ENCODE measurements at places on chromosomes 2 and 18.

GRCh38 chr2:143730953-143731260 is 601.7 kb downstream of the ARHGAP15 start:
- DNase-seq, result no peak

DNA sequence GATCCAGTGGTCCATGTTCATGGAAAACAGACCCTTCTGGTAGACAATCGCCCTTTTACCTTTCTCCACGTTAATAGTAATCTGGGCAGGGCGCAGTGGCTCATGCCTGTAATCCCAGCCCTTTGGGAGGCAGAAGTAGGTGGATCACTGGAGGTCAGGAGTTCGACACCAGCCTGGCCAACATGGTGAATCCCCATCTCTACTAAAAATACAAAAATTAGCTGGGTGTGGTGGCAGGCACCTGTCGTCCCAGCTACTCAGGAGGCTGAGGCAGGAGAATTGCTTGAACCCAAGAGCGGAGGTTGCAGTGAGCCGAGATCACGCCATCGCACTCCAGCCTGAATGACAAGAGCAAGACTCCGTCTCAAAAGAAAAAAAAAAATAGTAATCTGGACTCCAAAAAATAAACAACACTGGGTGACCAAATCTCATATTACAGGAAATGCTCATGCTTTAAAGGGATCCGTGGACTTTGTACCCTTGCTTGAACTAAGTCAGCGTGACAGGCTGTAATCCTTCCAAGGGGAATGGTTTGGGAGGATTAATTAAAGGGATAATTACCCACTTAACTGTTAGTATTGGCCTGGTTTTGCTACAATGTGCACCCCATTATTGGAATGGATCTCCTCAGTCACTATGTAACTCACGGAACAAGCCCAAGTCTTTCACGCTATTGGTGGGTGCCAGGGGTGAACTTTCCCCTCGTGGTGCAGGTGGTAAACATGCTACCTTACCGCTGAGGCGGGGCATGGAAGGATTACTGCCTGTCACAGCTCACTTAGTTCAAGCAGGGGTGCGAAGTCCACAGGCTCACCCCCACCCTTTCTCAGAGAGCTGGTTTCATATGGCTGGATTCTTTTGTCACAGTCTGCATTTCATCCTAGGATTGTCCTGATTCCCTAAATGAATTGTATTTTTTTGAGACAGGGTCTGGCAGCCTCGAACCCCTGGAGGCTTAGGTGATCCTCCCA is 36.7 kb downstream of the PROC start:
- DNase-seq, result no peak

DNA sequence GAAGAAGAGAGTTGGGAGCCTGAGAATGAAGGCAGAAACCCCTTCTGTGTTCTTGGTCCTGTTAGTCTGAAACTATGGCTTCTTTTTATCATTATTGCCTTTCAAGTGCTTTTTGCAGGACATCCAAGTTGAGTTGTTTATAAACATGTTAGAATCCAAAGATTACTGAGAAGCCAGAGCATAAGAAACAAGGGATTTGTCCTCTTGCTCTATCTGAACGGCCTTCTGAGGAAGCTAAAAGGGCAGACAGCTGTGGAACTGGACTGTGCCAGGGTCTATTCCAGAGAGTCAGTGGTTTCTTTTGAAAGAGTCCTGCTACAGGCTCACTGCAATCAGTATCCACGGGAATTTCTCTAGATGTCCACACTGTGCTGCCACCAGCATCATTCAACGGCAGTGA is 86.6 kb downstream of the ARHGAP28 start:
- DNase-seq, result no peak

- DNase-seq, result no peak
Measured at GRCh38 chr2:30139131-30139870, 7.5 kb upstream of the YPEL5 start.

DNA sequence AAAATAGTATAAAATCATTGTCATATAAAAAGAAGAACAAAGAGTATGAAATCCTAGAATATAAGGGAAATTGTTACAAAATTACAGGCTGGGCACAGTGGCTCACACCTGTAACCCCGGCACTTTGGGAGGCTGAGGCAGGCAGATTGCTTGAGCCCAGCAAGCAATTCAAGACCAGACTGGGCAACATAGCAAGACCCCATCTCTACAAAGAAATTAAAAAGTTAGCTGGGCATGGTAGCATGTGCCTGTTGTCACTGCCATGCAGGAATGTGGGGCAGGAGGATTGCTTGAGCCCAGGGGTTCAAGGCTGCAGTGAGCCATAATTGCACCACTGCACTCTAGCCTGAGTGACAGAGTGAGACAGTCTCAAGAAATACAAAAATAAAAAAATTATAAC is 44.8 kb downstream of the NAPG start:
- no peak for DNase-seq

- no peak for DNase-seq
Measured at GRCh38 chr2:189836644-189837043, 52.4 kb downstream of the PMS1 start.

- no peak for DNase-seq
Measured at GRCh38 chr2:176552501-176553135, 283.4 kb downstream of the MTX2 start.
